Activated CD8-positive, alpha-beta memory T cell treated with anti-CD3 and anti-CD28 coated beads for 48 hours (primary cell): ENCODE measurements at places on chromosomes 6 and 20.

- no peak for DNase-seq
These were observed 2.5 kb downstream of the SMIM13 start for GRCh38 chr6:11096109-11096508.

DNA sequence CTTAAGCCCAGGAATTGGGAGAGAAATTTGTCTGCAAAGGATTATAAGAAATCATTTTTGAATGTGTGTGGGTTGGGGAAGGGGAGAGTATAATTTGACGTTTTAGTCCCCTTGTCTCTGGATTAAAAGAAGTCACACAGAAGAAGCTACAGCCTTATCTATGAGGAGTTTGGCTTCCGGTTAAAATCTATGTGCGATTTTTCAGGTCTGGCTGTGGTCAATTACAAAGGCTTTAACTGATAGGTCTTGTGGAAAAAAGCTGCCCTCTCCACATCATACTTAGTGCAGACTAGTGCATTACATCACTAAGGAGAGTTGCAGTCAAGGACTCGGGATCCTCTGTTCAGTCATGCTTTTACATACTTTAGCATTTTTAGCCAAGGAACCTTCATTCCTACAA lies 80.3 kb upstream of the HTR1B start:
- no peak for DNase-seq

DNA sequence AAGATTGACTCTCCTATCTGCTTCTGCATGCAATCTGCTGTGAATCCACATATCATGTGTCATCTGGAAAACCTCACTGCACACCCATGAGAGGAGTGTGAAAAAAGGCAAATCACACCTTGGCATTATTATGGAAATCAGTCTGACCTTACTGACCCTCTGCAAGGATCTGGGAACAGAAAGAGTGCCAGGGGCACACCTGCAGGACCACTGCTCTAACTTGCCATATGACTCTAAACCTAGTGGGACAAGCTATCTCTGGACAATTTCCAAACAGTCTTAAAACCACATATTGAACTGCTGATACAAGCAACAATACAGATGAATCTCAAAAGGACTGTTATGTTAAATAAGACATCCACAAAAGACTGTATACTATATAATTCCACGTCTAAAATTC lies 50.3 kb downstream of the ABHD12 start:
- no peak for DNase-seq

- no peak for DNase-seq
These were observed 213.8 kb upstream of the ZFP64 start for GRCh38 chr20:52405417-52405816.

GRCh38 chr6:134195985-134196384 lies 121.9 kb downstream of the SGK1 start:
- DNase-seq, result no peak

- no peak for DNase-seq
These were observed 4.9 kb upstream of the UBE2J1 start for GRCh38 chr6:89357390-89357789.

DNA sequence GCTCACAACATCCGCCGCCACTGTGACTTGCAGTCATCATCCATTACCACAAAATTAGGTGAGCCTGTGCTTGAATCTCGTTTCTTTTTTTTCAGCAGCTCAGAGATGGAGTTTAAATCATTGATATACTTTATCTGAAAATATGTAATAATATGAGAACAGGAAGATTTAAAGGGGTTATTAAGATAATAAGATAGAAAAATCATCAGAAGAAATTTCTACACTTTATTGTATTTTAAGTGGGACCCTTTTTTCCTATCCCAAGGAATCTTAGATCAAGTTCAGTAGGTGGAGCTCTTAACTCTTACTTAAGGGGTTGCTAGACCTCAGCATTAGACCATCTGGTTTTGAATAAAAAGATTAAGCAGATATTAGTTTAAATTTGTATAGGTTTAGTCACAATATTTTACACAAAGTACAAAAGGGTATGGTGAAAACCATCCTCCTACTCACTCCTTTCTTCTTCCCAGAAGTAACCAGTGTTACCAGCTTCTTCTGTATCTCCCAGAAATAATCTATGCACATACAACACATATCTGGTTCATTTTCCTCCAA lies 9.4 kb upstream of the NCOA7 start:
- DNase-seq, result no peak

DNA sequence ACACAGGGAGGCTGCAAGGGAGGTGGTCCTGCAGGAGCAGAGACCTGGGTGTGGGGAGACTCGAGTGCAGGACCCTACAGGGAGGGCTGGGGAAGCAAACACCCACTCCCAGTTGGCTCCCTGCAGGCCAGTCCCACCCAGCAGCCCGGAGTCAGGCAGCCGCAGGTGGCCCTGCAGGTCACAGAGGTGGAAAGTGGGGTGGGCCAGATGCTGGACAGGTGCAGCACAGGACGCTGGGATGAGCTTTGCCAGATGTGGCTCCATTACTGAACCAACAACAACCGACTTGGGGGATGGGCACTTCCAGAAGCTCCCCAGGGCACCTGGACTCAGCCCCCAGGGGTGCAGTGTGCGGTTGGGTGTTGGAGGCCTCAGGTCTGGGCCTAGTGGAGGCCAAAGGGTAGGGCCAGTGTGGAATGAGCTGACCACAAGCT lies 26.6 kb upstream of the MYT1 start:
- no peak for DNase-seq

GRCh38 chr6:122495612-122496011 lies 24.0 kb upstream of the SERINC1 start:
- no peak for DNase-seq

DNA sequence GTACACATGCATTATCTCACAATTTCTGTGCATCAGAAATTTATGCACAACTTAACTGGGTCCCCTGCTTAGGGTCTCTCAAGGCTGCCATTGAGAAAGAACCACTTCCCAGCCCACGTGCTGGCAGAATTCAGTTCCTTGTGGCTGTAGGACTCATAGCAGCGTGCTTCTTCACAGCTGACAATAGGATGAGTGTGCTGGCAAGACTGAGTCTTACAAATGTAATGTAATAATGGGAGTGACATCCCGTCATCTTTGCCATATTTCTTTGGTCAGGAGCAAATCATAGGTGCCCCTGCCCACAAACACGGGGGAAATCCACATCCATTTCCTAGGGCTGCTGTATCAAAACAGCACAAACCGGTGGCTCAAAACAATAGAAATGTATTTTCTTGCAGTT lies 77.4 kb downstream of the FIG4 start:
- DNase-seq, result no peak

- no peak for DNase-seq
These were observed at the start of gene ULBP2 for GRCh38 chr6:149941583-149942460. ULBP2 (plus strand) TSS chr6:149942014; CDS start chr6:149942073, 59 bp downstream.

DNA sequence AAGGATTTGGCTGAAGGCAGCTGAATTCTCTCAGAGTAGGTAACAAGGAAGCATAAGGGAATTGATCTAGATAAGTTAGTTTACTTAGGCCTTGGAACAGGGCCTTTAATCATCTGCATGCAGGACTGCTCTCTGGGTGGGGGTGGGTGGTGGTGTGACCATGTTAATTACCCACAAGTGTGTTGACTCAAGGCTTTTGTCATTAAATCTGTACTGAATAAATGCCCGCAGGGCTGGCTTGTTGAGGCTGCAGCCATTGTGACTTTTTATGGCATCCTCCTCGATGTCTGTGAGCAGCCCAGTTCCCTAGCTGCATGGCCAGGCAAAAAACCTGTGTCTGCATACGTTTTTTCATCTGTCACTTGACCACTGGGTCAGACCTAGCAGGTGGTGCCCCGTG lies 63.5 kb upstream of the ASCC3 start:
- no peak for DNase-seq

- no peak for DNase-seq
These were observed 179.2 kb upstream of the PROKR2 start for GRCh38 chr20:5495939-5496338.

DNA sequence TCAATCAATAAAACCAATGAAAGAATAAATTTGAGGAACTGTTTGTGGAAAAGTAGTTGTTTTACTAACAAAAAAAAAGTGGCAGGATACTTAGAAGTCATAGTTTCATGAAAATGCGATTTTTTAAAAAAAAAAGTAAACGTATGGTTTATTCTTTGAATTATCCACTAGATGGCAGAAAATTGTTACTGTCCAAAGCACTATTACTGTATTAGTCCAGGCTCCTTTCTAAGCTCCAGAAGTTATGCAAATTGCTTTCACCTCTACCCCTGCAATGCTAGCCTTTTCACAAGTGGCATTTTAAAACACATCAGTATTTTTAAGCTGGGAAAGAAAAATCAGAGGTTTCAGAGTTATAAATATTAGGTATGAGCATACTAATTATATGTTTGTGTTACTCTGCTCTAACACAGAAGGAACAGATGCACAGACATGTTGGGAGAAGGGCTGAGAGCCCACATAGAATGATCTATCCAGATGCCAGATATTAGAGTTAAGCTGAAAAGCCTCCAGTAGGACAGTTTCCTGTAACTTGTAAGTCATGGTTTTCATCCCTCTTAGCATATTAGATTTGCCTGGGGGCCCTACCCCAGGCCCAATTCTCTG lies 63.9 kb downstream of the FHL5 start:
- DNase-seq, result no peak

DNA sequence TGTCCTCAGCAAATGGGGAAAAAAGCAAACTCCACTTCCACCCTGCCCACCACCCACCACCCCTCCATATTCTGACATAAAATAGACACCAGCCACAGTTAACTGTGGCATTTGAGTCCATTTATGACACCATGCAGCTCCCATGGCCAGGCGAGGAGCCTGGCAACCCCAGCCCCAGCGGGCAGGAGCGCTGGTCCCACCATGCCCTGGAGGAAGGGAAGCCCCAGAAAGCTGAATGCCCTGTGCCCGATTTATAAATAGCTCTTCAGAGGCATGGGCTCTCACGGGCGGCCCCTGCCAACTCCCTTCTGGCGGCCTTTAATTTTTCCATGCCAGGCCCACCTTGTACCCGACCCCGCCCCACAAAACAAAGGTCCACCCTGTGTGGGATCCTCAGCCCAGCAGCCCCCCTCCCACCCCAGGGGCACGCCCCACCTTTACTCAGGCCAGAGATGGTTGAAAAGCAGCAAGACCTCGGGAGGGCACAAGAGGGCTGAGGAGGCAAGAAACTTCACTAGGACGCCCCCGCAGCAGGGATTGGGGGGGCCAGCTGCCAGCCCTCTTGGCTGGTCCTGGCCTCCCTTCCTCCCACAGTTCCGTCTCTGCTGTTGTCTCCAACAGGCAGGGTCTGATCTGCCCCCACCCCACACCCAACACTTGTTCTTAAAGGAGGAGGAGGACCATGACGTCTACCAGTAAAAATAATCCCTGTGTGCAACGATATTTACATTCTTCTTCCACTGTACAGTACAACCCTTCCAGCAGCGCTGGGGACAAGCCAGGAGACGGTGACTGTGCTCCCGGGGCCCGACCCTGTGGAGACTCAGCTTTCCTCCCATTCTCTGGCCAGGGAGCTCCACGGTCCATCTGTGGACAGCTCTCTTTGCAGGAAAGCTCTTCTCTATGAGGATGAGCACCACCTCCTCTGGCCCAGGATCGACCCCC lies 115.6 kb upstream of the CDYL start:
- DNase-seq, result no peak
